Activated naive CD4-positive, alpha-beta T cell (primary cell): ENCODE measurements at places on chromosomes 6 and 20.

DNA sequence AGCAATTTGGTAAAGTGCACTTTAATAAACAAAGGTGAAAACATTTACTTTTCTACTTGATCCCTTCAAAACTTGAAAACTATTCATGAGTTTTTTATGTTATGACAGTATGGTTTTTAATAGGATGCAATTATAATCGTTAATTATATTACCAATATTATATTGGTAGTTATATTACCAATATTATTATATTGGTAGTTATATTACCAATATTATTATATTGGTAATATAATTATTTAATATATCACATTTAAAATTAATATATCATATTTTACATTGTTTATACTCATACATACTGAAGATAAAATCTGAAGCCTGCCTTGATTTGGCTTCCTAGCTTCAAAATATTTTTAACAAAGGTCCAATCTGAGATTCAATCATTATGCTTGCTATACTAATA is 186.1 kb upstream of the THBS2 start:
- DNase-seq: no peak

- no peak for DNase-seq
These were observed 91.3 kb upstream of the PAK5 start for GRCh38 chr20:9930142-9930541.

GRCh38 chr20:36792422-36792821 is 18.9 kb upstream of the DSN1 start:
- DNase-seq: no peak

DNA sequence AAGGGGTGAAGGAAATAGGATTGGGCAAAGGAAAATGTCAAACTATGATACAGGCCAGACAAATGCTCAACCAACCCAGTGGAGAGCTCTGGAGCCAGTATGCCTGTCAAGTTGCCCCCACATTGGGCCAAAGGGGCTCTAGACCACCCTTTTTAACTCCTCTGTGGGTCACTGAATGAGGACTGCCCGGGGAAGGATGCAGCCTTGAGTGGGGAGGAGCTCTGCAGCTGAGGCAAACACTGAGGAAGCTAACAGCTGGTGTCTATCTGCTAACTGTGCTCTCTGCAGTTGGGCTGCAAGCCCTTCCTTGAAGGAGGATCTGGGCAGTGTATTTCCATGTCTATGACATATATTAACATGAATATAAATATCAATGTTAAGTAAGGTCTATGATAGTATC is 98.4 kb upstream of the PRSS16 start:
- DNase-seq: no peak

DNA sequence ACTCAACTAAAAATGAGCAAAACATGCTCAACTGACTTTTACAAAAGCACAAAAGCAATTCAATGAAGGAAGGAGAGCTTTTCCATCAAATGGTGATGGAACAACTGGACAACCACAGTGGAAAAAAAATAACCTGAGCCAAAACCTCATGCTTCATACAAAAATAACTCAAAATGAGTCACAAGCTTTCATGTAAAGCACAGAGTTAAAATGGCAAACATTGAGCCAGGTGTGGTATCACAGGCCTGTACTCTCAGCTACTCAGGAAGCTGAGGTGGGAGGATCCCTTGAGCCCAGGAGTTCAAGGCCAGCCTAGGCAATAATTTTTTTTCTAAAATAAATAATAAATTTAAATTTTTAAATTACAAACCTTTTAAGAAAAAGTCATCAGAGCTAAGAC is 18.4 kb upstream of the HLA-G start:
- DNase-seq: no peak

- no peak for DNase-seq
These were observed 83.8 kb downstream of the SASH1 start for GRCh38 chr6:148426317-148426977.

DNA sequence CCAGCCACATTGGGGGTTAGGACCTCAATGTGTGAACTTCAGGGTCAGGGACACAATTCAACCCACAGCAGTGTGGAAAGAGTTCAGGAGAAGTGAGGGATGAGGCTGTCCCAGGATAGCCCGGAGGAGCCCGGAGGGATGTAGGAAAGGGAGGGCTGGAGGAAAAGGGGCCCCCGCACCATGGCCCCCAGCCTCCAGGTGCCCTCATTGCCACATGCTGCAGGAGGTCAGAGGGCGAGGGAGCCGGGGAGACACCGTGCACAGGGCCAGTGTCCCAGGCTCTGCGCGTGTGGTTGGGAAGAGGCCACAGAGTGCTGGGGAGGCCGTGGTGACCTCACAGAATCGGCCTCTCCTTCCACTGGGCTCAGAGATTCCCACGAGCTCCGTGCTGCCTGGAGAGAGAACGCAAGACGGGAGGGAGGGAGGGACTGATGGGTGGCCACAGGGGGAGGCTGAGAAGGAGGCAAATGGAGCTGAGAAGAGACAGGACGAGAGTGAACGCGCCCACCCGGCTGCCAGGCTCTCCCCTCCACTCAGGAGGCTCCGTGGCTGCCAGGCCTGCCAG is 215.1 kb downstream of the DLL1 start:
- DNase-seq: no peak
